ENCODE measurements at places on chromosomes 1 and 21.

- no peak for DNase-seq
These were observed 68.4 kb downstream of the LPGAT1 start for GRCh38 chr1:211762206-211762605.

DNA sequence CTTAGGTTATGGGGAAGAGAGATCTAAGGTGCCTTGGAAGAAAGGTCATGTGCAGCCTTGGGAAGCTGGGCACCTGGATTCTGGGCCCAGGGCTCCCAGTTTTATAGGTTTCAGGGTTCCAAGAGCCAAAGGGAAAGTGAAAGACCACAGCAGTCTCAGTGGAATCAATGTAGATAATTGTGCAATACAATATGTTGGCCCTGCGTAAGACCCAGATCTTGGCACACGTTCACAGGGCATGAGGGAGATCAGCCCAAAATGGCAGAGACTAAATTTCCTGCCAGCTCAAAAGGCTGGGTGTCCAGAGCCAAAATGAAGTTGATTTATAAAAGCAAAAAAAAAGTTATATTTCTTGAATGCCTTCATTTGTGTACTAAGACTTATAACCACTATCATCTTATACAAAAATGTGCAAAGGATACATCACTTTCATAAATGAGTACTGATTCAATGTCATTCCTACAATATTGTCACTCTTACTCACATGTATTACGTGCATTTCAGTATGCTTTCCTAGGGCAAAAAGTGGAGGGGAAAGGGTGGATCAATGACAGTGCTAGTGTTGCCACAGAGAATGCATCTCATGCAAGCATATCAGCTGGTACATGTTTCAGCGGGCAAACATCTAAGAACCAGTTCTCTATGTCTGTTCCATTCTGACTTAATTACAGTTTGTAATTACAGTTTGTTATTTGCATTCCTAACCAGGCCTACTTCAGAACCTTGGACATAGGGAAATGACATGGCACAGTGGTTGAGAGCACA, 22.5 kb upstream of the NPL start:
- no peak for DNase-seq

DNA sequence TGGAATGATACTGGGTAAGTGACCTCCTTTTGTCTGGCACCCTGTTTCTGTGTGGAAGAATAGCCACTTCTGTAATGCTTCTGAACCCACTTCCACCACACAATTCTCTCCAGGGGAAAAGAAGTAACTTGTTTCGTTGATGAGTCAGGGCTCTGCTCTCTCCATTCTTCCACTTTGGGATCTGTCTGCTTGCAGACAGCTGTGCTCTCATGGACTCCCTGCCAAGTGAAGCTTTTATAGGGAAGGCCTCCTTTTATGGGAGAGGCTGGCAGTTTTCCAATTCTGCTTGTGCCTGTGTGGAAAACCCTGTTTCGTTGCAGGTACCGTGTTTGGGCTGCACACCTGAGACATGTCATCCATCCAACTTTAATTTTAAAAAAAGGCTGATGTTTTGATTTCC, 130.7 kb downstream of the GIPC2 start:
- DNase-seq: no peak

GRCh38 chr1:183025782-183026774, 2.9 kb downstream of the LAMC1 start:
- no peak for DNase-seq

DNA sequence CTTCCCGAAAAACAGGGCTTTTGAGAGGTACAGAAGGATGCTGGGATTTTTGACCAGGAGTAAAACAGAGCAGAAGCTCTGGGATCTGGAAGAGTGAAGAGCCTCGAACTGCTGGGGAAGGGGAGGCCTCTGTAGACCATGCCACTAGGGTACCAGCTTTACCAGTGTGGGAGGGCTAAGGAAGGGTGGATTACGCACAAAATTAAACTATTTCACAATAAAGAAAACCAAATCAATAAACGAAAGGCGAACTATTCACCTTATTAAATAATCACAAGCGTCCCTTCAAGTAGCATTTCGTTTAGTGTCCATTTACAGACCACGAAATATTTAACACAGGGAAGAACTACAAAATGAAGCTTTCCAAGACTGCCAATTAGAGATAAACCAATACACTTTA, 723 bp downstream of the CZIB start:
- DNase-seq: no peak

- no peak for DNase-seq
These were observed 25.8 kb downstream of the MFSD2A start for GRCh38 chr1:39980555-39981313.

GRCh38 chr1:226990133-226990716, 50.1 kb downstream of the COQ8A start:
- no peak for DNase-seq

DNA sequence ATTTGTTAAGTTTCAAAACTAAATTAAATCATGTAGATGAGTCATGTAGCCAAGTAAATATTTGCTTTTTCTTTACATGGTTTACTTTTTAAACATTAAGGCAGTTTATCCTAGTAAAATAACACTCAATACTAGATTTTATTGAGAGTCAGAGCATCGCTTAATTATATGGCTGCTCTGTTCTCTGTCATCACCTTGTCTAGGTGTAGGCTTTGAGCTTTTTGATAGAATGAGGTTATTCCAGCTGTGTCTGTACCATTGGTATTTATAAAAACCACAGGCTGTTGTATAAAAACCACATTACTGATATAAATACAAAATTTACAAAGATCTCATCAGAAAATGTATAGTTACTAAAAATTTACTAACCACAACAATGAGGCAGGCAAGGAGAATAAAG, 42.5 kb upstream of the GPR52 start:
- no peak for DNase-seq

- DNase-seq: no peak
These were observed 209.9 kb downstream of the ZNF326 start for GRCh38 chr1:90204780-90205179.

DNA sequence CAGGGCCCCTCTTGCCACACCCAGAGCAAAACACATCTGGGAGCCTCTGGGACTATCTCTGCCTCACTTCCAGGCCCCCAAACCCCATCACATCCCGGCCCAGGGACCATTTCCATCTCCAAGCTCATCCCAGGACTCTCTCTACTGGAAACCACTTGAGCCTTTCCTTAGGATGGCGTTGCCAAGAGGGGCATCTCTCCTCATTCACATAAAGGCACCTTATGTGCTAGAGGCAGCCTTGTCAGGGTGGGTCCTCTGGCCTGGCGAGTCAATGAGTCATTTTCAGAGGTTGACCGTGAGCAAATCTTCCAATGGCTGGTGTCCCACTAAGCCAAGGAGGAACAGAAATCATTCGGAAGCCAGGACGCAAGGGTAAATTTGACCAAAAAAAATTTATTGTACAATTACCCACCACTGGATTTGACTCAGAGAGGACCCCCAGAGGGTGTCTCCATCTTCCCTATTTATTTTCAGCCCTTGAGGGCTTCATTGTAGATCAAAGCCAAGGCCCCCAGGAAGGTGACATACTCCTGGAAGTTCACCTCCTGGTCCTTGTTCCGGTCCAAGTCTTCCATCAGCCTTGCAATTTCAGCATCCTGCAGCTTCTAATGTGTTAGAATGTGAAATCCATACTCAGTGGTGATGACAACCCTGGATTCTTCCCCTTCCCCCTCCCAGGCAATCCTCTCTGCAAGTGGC, 1.4 kb downstream of the S100A6 start:
- DNase-seq: peak; percentile 56

DNA sequence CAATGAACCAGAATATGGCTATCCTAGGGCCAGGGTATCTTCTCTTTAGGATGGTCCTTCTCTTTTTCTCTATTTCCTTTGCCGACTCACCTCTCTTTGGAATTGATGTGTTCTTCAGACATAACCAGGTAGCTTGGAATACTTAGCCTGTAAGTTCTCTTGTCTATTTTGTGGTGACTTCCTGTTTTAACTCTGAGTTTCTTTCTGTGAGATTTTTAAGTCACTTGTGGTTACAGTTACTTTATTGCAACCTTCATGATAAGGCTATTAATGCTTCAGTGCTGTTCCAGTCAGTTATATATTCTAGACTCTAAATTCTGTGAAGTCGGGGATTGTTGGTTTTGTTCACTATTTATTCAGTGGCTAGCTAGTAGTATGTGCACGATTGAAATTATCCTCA, 46.2 kb downstream of the DISP1 start:
- no peak for DNase-seq

DNA sequence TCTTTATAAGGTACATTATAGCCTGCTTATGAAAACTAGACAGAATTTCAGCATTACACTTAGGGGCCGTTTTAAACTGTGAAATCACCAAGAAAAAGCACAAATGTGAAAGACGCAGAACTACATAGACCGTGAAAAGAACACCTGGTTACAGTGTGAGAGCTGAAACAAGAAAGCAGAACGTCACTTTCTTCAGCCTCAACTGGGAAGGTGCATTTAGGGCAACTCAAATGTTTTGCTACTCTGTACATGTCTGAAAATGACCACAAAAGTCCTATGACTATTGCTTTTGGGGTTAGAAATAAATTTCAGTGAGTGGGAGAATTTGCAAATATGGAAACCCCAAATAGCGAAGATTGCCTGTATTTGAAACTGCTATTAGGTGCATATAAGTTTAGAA, 268.7 kb downstream of the OLFM3 start:
- DNase-seq: no peak

DNA sequence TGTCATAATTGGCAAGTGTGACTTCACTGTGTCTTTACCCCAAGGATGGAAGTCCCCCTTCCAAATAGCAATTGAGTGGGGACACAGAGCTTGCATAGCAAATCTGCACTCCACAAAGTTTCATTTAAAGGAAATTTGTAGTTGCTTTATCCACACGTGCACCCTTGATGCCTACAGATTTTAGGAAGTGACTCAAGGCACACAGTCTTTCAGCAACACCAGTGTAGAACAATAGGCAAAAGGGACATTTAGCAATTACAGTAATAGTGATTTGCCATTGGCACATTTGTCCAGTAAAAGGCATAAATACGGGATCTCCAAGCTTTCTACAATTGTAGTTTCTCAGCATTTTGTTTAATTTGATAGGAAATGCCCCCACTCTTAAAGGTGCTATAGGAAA, 43.4 kb upstream of the KAZN start:
- no peak for DNase-seq

DNA sequence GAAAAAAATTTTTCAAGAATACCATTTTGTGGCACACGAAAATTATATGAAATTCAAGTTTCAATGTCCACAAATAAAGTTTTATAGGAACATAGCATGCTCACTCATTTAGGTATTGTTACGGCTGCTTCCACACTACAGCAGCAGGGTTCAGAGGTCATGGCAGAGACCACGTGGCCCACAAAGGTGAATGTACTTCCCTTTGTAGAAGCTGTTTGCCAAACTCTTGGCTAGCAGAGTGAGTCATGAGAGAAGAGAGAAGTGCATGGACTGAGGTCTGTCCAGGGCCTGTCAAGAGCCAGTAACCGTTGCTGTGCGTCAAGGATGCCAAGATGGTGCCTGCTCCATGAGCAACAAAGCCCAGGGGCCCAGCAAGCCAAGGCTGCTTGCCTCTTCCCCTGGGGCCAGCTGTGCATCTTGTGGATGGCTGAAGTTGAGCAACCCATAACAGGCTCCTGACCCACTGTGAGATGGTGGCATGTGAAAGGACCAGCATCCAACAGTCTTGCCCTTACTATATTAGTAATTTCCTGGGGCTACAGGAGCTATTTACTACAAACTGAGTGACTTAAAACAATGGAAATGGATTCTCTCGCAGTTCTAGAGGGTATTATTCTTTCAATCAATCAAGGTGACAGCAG, 64.8 kb upstream of the ATP5PO start:
- no peak for DNase-seq

DNA sequence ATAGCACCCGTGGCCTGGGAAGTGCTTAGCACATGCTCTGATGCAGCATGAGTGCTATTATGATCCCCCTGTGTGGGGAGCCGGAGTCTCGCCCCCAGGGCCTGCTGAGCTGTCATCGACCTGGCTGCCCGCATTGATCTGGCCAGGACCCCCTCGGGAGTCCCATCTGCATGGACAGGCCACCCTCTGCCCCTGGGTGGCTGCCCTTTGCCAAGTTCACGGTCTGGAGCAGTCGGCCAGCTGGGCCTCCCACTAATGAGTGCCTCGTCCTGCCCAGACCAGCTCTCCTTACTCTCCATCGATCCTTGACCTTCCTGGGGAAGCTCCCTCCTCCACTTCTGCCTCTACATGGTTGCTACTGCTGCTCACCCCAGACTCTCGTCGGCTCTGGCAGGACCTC, 121.8 kb upstream of the RUNX3 start:
- no peak for DNase-seq

- no peak for DNase-seq
These were observed 188.5 kb downstream of the TM2D1 start for GRCh38 chr1:61536174-61537108.

- no peak for DNase-seq
These were observed 43.1 kb upstream of the SGIP1 start for GRCh38 chr1:66490816-66491215.

- DNase-seq: no peak
These were observed 6.3 kb upstream of the CHI3L2 start for GRCh38 chr1:111221276-111221632.

GRCh38 chr1:4000811-4001251, 100.8 kb upstream of the C1orf174 start:
- DNase-seq: no peak

DNA sequence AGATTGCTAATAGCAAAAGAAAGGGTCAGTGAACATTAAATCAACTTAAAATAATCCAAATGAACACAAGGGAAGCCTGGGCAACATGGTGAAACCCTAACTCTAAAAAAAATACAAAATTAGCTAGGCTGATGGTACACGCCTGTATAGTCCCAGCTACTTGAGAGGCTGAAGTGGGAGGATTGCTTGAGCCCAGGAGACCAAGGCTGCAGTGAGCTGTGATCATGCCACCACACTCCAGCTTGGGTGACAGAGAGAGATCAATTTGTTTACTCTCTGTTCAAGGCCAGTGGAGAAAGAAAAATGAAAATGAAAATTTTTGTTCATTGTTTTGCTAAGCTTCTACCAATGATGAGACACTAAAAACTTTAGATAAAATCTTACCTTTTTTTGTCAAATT, 24.8 kb downstream of the WDR47 start:
- DNase-seq: no peak

Data from aorta (tissue), 5 donors.